ENCODE measurements at places on chromosomes 5 and 9. TPM values are rescaled to one million over a fixed set of nuclear protein-coding genes. Genes with fewer than 3 reads are reported as not detected.

GRCh38 chr9:125816321-125816720, 69.1 kb downstream of the PBX3 start:
- no peak for DNase-seq

GRCh38 chr9:95091601-95092261, 225.8 kb downstream of the FANCC start:
- DNase-seq = peak; percentile 41

- DNase-seq = no peak
These were observed 236.6 kb upstream of the FBXL7 start for GRCh38 chr5:15263406-15263805.

DNA sequence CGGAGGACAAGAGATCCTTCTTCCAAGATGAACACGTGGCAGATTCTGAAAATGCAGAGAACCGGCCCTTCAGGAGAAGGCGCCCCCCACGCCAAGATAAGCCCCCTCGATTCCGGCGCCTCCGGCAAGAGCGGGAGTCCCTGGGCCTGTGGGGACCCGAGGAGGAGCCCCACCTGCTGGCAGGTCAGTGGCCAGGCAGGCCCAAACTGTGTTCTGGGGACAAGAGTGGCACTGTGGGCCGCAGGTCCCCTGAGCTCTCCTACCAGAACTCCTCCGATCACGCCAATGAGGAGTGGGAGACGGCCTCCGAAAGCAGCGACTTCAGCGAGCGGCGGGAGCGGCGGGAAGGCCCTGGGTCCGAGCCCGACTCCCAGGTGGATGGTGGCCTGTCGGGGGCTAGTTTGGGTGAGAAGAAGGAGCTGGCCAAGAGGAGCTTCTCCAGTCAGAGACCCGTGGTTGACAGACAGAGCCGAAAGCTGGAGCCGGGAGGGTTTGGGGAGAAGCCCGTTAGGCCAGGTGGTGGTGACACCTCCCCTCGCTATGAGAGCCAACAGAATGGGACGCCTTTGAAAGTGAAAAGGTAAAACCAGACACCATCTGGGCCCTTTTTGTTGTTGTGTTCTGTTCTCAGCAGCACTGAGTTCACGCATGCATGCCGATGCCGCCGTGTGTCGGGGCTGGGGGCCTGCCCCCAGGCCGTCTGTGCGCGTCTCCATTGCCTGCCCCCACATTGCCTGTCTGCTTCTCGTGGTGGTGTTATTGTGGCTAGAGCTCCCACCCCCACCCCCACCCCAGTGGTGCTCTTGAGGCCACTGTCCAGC, 26.6 kb upstream of the POMT1 start:
- DNase-seq = no peak

GRCh38 chr5:151686674-151687407, at the start of gene SPARC:
TSS of gene SPARC (minus strand) at chr5:151686915. CDS start at chr5:151676188, 10,727 bp downstream.
- DNase-seq = peak; percentile 55

GRCh38 chr9:122991370-122991830, 42.1 kb upstream of the GPR21 start:
- DNase-seq = peak; percentile 90

DNA sequence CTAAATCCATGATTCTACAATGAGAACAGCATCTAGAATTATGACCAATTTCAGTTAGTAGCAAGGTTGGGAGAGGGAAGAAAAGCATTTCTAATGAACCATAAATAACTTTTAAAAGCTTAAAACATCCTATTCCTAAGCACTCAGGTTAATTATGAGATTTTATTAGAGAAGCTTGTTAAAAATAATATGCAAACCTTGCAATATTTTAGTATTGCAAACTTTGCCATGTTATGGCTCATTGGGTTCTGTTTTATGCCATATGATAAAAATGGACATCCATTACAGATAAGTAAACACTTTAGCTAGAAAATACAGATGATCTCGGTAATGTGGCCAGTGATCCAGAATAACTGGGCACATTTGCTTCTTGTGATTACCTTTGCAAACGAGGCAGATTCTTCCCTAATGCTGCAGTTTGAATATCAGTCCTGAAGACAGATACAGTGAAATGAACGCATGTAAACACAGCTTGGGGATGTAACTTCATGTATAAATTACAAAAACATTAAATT, 447.0 kb downstream of the PLK2 start:
- DNase-seq = no peak

GRCh38 chr5:176559683-176560082, 10.5 kb downstream of the CDHR2 start:
- DNase-seq = no peak

GRCh38 chr5:173615884-173616576, 420 bp downstream of the BOD1 start:
- DNase-seq = peak; percentile 75

DNA sequence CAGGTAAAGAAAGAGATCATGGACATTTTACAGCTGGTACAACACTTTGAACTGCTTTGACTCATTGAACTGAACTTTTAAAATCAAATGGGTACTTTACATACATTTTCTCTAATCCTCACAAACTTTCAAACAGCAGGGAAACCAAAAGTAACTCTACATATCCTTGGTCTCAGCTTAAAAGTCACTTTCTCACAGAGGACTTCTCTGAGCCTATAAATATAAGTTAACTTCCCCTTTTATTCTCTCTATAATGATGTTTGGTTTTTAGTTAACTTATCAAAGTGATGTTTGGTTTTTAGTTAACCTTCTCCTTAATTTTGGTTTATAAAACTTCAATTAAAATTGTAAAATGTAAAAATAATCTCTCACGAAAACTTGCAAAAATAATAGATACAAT, 209.8 kb downstream of the MCTP1 start:
- DNase-seq = no peak

GRCh38 chr9:129270205-129270604, 92.1 kb upstream of the IER5L start:
- DNase-seq = no peak

GRCh38 chr9:4929917-4930316, 55.2 kb upstream of the JAK2 start:
- no peak for DNase-seq

DNA sequence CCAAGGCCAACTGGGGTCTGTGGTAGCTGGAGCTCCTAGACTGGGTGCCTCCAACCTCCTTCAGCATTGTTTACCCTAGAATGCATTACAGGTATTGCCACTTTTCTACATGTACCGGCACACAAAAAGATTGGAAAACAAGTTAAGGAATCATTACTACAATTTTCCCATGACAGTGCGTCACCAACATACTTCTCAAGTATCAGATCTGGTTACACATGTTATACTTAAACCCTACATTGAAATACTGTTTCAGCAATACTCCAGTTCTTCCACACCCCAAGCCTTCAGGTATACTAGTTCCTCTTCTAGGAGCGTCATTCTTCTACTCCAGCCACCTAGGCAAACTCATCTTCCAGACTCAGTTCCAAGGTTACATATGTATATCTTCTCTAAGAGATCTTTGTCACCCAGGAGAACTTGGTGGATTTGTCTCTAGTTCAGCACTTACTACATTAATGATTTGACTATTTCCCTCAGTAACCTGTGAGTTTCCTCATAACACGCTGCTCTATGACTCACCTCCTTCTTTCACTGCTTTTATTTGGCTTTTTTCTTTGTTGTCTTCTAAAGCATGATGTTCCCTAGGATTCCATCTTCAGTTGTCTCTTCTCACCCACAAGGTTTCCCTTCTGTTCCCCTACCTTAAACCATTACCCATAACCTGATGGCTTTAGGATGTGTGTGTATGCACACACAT, 217.0 kb downstream of the AP3B1 start:
- peak; percentile 20 for DNase-seq

GRCh38 chr9:112655668-112656067, 62.2 kb downstream of the INIP start:
- no peak for DNase-seq

GRCh38 chr9:14347406-14348122, 33.6 kb upstream of the NFIB start:
- DNase-seq = no peak

Gene ARHGEF39
- 10.4 TPM for total RNA-seq

Gene SHISAL2B
- total RNA-seq = not detected

Gene ANXA6
- total RNA-seq = 98.2 TPM

Gene PCDHGA5
- 0.24 TPM for total RNA-seq

Gene ARL14EPL
- total RNA-seq = not detected

Gene CMBL
- total RNA-seq = 141 TPM

Gene PTGES
- 44.9 TPM for total RNA-seq

Gene GDA
- 26.3 TPM for total RNA-seq

Gene KCTD16
- 2.6 TPM for total RNA-seq

Gene PPP3R2
- total RNA-seq = not detected
